ENCODE measurements at places on chromosomes 5 and 9. TPM values are rescaled to one million over a fixed set of nuclear protein-coding genes. Genes with fewer than 3 reads are reported as not detected.

The ESM1 gene
- not detected for total RNA-seq

The GABRB2 gene
- total RNA-seq = 22.4 TPM

The ENHO gene
- not detected for total RNA-seq

The OR1L1 gene
- total RNA-seq = not detected

The IFNA21 gene
- total RNA-seq = not detected

The PCDHB12 gene
- total RNA-seq = 1.0 TPM

The PKD2L2 gene
- not detected for total RNA-seq

The HTR1A gene
- not detected for total RNA-seq

The PCDH1 gene
- 96.8 TPM for total RNA-seq

The TMEM215 gene
- not detected for total RNA-seq

The CCL21 gene
- total RNA-seq = 1.4 TPM

The DENND4C gene
- 309 TPM for total RNA-seq

The CAMK4 gene
- total RNA-seq = 1.1 TPM

The SUB1 gene
- 252 TPM for total RNA-seq

The ENTREP1 gene
- 4.6 TPM for total RNA-seq

The DMXL1 gene
- total RNA-seq = 87.0 TPM

The SNX18 gene
- total RNA-seq = 49.1 TPM

The IFNA2 gene
- total RNA-seq = not detected

The SOHLH1 gene
- not detected for total RNA-seq

The PCDHGA6 gene
- 3.1 TPM for total RNA-seq

The FBLL1 gene
- total RNA-seq = not detected

The PCDHGA5 gene
- 3.6 TPM for total RNA-seq

The ANKRD34B gene
- not detected for total RNA-seq

The PSD2 gene
- not detected for total RNA-seq

The GFRA3 gene
- total RNA-seq = not detected

The GRIN1 gene
- total RNA-seq = not detected

The TMEM252 gene
- not detected for total RNA-seq

The MRPS2 gene
- 21.7 TPM for total RNA-seq

The MEIKIN gene
- not detected for total RNA-seq

The RAI14 gene
- total RNA-seq = 25.0 TPM

The KLF9 gene
- total RNA-seq = 240 TPM

The SPAG8 gene
- 1.5 TPM for total RNA-seq

The LRRC26 gene
- total RNA-seq = not detected

The PCDHB15 gene
- 0.34 TPM for total RNA-seq

The FRRS1L gene
- under 0.01 TPM for total RNA-seq

The PLEKHG4B gene
- under 0.01 TPM for total RNA-seq

The CCDC171 gene
- total RNA-seq = 2.9 TPM

The PCDHGA3 gene
- total RNA-seq = 1.8 TPM

The RPP25L gene
- total RNA-seq = 18.4 TPM

Measured in subcutaneous adipose tissue (tissue), 4 donors.